ENCODE measurements at places on chromosomes 7 and 10.

DNA sequence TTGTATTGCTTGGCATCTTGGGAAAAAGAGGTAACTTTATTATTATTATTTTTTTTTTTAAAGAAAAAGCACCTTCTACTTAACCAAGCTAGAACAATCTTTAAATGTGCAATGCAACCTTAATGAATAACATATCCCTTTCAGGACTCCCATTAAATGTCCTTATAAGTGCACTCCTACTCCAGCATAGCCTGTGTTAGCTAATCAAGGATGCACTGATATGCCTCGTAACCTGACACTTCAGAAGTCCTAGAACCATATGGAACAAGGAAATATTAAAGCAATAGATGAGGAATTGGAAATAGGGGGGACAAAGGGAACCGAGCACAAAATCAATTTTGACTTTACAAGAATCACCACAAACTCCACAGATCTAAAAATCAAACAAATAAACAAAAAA is 522.4 kb downstream of the PARD3 start:
- DNase-seq: no peak

DNA sequence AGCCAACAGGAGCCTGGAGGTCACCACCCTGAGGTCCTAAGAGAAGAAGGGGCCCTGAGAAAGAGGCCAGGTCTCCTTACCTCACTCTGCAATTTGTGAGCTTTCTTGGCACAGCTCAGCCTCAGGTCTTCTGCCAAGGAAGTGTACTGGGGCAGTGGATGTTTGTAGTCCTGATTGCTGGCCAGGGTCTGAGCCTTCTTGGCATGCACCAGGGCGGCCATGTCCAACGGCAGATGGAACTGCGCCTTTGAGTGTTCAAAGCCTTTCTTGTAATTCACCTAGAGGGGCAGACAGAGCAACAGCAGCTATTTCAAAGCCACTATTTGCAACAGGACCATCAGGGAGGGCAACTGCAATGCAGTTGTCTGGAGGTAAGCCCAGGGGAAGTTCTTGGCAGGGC is 51.7 kb downstream of the NRAP start:
- no peak for DNase-seq

- DNase-seq: no peak
These were observed 49.6 kb downstream of the SYPL1 start for GRCh38 chr7:106062521-106062931.

DNA sequence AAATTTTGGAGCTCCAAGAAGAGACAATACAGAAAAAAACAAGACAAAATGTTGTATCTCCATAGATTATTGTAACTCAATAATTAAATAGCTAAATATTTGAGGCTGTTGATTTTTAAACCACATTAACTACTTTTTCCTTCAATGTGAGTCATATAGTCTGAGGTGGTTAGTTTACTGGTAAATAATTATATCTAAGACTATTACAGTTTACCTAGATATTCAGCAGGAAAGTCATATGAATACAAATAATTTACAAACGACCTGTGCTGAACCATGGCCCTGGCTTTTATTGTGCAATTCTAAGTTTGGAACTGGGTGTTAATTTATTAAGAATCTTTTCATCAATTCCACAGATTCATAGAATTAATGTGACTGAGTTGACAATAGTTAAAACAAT is 22.2 kb downstream of the CREB5 start:
- no peak for DNase-seq

- no peak for DNase-seq
These were observed 37.6 kb downstream of the ATOH7 start for GRCh38 chr10:68194290-68194689.

DNA sequence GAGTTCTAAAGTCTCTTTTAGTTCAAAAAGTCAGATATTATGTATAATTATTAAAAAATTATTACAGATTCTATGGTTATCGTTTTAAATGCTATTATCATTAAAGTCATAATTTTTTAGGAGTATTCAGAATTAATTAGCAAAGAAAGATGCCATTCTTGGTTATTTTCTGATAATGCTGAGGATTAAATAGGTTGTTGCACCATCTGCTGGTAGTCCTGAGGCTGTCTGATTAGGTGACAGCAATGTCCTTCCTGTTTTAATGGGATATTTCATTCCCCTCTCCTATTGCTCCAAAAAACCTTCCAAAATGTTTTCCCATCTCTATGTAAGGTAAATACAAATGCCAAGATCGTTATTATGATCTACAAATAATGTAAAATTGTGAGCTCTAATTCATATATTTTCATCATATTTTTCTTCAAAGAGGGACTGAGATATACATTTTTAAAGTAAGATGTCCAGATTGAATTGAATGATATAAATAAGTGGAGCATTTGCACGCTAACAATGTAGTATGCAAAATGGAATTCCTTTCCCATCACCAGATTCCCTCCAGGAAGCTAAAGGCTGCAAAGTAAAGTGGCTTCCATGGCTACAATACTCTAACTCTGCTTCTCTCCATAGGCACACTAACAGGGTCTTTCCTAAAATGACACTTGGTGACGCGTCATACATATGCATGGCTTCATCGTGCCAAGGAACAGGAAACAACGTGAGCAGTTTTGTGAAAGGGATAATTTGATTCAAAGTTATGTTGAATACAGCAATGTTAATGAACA is 58.8 kb upstream of the AKR1E2 start:
- no peak for DNase-seq

GRCh38 chr7:128814499-128814898 is 15.7 kb upstream of the FLNC start:
- DNase-seq: no peak

DNA sequence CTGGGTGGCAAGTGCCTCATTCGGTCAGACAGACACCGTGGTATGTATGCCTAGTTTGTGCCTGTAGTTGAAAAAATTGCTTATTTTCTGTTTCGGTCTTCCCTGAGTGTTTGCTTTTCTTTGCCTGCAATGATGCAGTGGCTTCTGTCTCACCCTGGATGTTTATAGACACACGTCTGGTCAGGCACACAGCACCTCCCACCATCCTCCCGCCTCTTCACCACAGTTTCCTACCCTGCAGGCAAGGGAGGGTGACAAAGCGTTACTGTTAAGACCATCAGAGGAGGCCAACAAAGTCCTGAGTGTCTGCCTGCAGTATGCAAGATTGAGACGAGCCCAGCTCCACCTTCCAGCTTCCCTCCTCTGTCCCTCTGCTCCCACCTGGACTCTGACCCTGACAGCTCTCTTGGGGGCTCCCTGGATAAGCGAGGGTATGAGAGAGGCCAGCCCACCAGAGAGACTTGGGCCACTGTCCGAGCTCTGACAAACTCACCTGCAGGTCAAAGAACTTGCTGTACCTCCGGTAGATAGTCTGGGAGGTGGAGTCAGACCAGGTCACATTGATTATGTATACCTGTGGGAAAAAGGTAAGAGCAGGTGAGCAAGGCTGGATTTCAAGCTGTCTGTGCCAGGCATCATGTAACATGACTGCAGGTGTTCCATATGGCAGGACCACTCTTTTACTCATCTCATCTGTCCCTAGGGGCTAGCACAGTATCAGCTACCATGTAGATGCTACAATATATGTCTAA is 54.4 kb downstream of the SH3PXD2A start:
- DNase-seq: peak; percentile 75

- DNase-seq: no peak
These were observed 12.5 kb upstream of the GNA12 start for GRCh38 chr7:2856388-2857169.

DNA sequence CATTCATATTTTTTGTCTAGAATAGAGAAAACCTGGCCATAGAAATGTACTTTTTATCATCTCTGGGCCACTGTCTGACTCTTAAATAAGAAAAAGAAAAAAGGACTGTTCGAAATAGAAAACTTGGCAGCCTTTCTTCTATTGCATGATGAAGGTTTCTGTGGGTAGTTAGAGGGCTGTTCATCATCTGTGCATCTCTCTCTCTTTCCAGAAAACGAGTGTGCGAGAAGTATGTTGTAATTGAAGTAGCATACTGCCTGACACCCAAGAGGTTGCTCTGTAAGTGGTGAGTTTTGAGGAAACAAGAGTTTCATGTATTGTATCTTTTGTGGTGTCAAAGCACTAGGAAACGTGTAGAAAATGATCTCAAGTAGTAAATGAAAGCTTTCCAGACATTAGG is 343.2 kb upstream of the TMEM229A start:
- DNase-seq: no peak

DNA sequence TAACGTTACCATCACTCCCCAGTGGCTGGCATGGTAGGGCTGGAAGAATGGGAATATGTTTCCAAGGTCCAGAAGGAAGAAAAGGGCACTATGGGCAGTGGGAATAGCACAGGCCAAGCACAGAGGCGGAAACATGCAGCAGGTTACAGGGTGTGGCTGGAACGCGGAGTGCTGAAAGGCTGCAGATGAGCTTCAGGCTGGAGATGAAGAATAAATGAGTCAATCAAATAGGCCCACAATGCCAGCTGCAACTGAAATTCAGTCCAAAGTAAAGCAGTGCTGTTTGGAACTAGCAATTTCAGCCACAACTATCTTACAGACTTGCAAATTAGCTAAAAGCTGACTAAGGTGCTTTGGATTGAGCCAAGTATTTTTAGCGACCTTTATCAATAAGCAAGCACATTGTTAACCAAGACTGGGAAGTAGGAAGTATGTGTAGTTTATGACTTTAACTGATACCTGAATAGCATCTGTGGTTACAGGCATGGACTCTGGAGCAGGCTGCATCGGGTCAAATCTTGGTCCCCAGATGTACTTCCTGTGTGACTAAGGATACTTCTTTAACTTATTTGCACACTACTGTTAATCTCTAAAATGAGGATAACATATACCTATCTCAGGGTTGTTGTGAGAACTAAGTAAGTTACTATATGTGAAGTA is 77.5 kb upstream of the CTTNBP2 start:
- DNase-seq: peak; percentile 59

DNA sequence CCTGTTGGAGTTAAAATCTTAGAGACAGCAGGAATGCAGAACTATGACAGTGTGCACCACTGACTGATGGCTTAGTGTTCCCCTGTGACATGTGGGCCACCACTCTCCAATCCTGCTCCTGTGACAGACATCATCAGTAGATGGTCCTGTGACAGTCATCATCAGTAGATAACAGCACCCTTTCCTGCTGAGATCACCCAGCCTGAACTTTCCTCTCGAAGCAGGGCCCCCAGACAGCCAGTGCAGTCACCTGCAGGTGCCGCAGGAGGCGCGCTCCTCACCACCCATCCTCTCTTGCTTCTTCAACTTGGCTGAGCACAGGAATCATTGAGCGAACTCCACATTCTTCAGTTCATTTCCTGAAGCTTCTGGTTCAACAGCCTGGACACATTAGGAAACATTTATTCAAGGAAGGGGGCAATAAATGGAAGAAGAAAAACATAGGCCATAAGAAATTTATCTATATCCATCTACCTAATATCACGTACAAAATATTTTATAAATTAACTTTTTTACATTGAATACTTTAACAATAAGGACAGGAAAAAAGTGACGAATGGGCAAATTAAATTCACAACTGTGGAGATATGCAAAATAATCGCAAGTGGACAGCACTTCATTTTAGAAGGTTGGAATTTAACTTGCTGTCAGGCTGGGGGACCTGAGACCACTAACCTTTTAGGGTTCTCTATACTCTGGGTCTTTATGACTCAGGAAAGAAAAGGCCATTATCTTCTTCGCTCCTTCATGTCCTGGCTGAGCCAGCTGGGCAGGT is 32.0 kb upstream of the MKI67 start:
- DNase-seq: no peak

GRCh38 chr7:56291-56913 is 136.0 kb upstream of the FAM20C start:
- DNase-seq: no peak

DNA sequence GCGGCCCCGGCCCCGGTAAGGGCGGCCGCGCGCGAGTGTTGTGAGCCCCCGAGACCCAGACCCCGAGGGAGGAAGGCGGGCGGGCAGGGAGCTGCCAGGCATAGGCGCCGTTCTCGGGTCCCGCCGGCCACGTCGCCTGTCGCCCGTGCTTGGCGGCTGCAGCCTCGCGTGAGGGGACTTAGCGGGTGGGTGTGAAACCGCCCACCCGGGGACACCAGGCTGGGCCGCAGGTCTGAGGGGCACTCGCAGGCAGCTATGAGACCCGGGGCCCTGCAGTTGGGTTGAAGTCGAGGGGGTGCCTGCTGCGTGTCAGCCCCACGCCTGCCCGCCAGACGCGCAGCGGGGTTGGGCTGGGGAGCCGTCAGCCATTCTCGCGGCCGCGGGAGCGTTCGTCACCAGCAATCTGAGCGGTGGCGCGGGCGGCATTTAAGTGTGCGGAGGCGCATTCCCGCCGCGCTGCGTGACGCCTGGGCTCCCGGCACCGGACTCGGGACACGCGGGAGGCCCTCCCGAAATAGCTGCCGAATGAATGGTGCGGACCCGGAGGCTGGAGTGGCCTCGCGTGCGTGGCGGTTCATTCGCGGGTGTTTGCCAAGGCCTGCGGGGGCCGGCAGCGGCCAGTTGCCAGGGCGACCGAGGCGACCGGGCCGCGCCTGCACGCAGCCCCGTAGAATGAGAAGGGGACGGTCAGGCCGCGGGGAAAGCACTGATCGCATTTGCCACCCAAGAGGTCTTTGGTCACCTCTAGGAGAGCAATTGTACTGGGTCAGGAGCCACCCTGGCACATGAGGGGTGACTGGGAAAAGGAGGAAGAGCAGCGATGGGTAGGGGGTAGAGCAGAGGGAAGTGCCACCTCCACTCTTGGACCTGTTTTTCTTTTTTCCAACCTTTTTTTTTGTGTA is 750 bp downstream of the ZNF398 start:
- no peak for DNase-seq

GRCh38 chr10:64060389-64060788 is 539.2 kb downstream of the REEP3 start:
- DNase-seq: no peak

GRCh38 chr7:98617960-98618418 is 904 bp downstream of the NPTX2 start:
- DNase-seq: no peak

GRCh38 chr10:76632767-76633051 is 1004.9 kb downstream of the KCNMA1 start:
- no peak for DNase-seq

DNA sequence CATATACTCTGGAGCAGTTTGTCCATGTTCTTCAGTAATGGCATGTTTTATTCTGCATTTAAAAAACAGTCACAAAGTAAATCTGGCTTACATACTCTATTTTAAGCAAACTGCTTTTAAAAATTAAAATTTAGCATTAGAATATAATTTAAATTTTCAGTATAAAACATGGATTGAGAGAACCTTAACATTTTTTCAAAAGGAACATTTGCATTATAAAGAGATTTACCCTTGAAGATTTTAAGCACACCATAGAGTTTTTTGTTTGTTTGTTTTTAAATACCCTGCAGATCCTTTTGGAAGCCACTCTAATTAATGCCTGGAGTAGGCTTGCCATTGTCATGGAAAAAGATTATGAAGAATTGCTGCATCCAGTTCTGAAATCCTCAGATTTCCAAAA is 70.4 kb downstream of the ZNRF2 start:
- no peak for DNase-seq

GRCh38 chr10:71271662-71272055 is 47.4 kb upstream of the SLC29A3 start:
- DNase-seq: no peak

- DNase-seq: no peak
These were observed 951 bp downstream of the ELOVL3 start for GRCh38 chr10:102227050-102227449.

DNA sequence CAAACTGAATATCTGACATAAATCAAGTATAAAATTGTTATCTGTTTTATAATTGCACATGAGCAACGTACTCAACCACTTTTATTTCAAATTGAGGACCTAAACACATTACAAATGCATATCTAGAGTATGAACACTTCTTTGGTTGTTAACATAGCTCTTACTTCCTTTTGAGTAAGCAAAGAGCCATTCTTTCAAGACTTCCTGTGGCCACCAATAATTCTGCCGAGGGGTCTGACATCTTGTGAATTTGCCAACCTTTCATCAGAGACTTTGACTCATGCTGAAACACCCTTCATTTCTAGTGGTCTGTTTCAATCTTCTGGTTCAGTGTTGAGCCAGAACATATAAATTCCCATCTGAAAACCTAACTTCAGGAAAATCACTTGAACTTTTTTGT is 59.4 kb downstream of the CDK14 start:
- DNase-seq: no peak
